Fibroblast of skin of right quadriceps (primary cell): ENCODE measurements at places on chromosomes 1 and 21.

DNA sequence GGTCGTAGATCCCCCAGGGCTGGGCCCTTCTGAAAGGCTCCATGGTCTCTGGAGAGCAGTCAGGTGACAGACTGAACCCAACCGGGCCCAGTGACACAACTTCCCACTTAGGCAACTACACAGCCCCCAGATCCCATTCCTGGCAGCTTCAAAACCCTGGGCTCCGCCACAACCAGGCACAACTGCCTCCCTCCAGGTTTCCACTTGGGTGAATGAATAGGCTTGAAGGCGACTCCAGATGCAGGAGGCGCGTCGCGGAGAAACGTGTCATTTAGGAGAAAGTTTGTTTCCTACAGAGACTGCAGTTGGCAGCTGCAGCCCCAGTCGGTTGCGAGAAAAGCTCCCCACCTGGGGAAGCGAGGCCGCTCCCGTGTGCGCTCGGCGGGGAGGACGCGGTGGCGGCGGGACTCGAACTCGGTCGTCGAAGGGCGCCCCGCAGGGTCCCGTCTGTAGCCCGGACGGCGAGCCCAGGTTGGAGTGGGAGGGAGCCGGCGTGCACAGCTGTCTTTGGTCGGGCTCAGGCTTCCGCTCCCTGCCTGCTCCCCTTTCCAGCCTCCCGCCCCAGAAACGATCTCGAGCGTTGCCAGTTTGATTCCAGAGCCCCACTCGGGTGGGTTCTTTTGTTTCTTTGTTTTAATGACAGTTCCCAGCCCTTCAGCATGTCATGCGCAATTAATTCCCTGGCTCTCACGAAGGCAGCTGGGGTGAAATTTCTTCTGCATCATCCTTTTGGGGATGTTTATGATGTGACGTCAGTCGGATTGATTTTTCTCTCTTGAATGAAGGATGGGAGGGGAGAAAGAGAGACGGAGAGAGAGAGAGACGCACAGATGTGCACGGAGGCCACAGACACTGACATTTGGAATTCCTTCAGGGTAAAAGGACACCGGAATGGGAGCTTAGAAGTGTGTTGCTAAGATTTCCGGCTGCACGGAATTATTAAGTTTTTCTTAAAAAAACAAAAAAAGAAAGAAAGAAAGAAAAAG, 862 bp upstream of the SGIP1 start:
- DNase-seq = peak; percentile 89

DNA sequence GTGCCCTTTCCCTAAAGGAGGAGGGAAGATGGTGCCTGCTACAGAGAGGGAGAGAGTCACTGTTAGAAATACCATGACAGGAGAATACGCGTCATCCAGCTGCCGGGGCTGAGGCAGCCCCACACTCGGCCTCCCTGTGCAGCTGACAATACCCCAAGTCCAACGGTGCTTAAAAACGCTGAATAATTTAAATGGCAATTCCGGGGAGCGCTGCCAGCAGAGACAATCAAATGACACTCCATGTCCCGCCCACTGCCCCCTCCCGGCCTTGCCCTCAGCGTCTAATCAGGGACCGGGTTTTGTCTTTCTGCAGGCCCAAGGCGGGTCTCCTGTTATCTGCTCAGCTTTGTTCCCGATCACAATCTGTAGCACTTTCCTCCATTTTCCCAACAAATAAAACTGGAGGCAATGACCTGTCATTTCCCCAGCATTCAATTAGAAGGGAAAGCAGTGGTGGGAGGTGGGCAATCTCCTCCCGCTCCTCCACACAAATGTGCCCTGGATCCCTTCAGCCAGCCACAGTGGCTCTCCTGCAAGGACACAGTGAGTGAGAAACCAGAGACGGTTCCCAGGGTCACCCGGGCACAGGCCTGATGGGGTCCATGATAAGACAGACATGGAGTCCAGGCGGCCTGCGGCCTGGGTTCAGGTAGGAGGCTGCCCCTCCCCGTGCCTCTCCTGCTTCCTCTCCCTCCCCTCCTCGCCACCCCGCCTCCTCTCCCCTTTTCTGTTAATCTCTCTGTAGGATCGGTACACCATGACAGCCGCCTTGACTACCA, 42.7 kb upstream of the AJAP1 start:
- no peak for DNase-seq

- DNase-seq = no peak
Observed at GRCh38 chr1:64887689-64888217, 78.6 kb downstream of the JAK1 start.

DNA sequence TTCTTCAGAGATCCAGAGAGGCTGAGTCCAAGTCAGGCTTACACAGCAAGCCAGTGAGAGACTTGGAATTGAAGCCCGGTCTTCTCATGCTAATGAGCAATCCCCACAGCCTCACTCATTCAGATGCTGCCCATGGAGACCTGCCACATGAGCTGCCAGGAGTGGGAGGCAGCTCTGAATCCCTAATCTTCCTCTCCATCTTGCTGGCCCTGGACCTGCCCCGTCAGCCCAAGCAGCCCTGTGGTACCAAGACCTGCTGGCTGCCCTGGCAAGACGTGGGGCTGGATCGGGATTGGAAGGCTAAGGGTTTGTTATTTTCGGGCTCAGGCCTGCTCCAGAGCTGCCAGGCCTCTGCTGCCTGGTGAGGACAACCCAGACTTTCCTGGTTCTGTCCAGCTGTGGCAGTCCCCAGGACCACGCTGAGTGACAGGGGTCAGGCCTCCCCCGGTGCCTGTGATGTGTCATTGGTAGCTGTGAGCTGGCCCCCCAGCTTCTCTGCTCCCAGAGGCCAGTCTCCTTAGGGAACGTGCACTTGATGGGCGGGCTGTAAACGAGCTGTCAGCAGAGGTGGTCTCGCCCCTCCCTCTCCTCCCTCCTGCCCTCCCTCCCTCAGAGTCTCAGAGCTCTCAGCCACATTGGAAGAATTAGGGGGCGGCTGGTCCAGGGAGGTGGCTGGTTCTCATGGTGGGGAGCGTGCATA, 135.0 kb downstream of the FOXD2 start:
- DNase-seq = no peak

DNA sequence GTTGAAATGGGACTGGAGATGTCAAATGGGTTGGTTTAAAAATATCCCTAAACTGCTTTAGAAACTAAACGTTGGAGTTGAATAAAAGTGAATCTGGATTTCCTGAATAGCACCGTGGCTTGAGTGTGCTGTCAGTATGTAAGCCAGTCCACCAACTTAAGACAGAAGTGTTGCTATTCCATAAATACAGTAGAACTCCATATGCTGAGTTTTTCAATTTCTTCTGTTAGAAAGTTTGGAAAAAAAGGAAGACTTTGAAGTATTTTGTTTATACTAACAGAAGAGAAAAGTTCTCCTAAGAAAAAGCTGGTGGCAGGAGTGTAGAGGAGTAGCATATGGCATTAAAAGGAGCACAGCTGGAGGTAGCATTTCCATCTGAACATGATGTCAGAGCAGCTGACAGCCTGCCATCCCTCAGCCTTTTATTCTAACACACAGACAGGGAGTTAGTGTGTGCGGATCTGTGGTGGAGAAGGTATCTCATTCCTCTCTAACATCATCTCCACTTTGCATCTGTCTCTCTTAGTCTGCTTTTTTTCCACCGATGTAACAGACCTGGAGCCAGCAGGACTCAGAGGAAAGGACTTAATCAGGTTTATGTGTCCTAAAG, at the start of gene ZBTB18:
ZBTB18 (plus strand) TSS at position 449 of the 610 bp plus-strand sequence; CDS start at position 598, 149 bp downstream.
- DNase-seq = peak; percentile 77

DNA sequence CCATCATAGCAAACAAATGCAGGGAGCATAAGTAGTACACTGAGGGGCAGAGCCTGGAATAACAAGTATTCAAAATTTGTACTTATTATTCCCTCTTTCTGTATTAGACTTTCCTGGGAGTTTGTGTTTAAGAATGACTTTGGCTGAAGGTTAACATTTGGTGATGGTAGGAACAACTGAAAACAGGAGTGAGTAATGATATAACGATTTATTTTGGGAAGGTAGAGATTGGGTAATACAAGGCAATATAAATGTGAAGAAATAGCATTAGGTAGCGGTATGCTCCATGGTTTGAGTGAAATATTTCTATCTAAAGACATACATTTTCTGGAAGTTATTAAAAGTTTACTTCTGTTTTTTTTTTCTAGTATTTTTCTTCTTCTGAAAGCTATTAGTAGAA, 18.5 kb upstream of the C1orf21 start:
- no peak for DNase-seq

DNA sequence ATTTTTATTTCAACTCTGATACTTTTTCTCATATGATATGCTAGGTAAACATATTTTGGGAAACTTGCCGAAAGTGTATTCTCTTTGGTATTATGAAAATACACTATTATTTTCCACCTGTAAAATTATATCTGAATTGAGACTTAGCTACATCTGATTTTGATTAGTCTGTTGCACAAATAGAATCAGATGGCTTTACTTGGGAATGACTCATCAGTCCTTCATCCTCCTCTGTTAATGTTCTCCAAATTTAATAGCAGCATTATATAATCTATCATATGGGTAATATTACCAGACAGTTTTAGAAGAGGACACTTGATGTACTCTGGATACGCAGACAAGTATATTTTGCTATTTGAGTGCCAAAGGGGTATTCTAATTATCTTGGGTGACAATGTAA, 245.3 kb downstream of the CTH start:
- peak; percentile 19 for DNase-seq

- DNase-seq = no peak
Observed at GRCh38 chr1:245875581-245876261, 631.4 kb downstream of the SMYD3 start.

- no peak for DNase-seq
Observed at GRCh38 chr1:59653968-59654367, 160.8 kb upstream of the HOOK1 start.

DNA sequence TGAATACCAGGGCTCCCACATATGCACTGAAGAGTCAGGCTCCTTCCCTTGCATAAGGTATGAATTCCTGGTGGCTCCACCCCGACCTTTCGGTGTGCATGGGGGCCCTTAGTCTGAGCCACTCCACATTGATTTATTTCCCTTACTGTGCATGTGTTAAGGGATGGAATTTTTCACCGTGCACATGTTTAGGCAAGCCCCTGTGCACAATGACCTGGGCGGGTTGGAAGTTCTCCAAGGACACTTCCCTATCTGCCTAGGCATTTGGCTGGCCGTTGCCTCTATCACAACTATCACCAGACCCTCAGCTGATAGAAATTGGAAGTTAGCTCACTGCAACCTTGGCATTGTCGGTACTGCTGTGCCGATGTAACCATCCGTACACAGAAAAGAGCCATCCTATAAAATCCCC, 9.7 kb downstream of the S100A6 start:
- no peak for DNase-seq

- peak; percentile 25 for DNase-seq
Observed at GRCh38 chr1:50704126-50704525, 255.9 kb downstream of the FAF1 start.

DNA sequence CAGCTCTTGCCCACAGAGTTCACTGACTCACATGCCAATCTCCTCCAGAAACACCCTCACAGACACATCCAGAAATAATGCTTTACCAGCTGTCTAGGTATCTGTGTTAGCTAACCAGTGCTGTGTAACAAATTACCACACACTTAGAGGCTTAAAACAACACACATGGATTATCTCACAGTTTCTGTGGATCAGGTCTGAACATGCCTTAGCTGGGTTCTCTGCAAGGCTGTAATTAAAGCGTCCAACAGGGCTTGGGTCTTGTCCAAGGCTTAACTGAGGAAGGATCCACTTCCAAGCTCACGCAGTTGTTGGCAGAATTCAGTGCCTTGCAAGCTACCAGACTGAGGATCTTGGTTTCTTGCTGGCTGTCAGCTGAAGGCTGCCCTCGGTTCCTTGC, 92.5 kb upstream of the RGS4 start:
- DNase-seq = no peak

DNA sequence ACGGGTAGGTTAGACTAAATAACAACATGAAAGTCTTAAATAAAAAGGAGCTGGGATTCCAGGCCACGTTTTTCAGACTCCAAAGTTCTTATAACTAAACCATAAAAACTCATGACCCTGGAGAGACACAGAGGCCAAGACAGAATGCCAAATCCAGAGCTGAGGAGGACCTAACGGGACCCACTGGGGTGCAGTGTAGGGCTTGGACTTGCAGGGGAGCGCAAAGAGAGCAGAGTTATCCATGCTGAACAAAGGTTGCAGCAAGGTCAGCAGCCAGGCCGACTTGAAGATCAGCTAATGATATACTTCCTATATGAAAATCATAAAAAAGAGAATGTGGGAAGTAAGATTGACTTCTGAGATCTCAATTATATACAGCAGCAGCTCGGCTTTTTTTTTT, 237.1 kb downstream of the TM2D1 start:
- DNase-seq = no peak

DNA sequence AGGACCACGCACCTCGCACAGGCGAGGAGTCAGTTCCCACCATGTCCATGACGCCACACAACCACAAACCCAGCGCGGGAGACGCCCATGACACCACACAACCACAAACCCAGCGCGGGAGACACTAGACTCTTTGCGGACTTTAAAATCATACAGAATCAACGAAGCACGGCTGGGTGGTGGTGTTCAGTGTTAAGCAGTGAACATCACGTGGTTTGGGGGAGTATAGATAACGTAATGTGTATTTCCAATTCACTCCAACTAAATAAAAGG, 19.2 kb downstream of the PTTG1IP start:
- DNase-seq = no peak

DNA sequence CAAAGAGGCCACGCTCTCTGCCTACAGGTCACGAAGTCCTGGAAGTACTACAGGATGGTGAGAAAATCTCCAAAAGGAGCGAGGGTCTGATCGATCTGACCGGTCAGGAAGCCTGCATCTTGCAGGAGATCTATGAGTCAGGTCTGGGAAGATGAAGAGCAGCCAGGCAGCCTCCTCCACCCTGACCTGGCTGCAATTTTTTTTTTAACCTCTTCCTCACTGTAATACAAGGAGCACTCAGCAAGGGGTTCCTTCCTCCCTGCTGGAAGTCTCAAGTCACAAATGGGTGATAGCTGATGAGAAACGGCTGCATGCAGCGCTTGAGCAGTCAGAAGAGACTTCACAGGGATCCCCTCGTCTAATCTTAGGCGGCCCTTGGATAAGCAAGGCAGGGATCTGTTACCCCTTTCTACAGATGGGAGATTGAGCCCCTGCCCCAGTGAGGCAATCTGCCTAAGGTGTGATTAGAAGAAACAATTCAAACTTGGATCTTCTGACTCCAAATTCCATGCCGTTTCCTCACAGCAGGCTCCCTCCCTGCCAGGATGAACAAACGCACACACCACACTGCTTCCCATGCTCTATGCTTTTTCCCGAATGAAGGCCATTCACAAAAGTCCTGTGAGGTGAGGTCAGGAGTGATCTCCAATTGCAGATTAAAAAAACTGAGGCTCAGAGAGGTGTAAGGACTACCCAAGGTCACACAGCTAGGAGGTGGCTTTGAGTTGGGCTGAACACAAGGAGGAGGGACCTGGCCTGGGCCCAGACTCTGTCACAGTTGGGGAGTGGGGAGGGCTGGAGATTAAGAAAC, 48.3 kb downstream of the ECE1 start:
- DNase-seq = no peak

DNA sequence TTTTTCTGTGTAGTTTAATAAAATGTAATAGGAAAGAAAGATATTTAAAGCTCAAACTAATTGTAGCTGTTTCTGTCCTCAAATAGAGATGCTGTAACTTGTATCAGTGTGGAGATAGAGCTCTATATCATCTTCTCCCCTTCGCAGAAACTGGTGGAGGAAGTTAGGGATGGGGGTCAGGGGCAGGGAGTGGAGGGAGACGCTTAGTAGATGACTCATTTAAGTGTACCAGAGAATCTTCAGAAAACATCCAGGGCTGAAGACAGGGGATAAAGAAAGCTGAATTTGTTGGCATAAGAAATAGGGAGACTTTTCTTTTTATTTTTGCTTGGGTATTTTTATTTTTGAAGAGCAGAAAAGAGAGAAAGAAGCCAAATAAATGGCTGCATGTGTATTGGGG, 282.6 kb upstream of the DPYD start:
- peak; percentile 73 for DNase-seq

GRCh38 chr1:226650236-226650841, 88.7 kb downstream of the ITPKB start:
- no peak for DNase-seq

GRCh38 chr1:161420763-161421455, 53.2 kb upstream of the CFAP126 start:
- DNase-seq = no peak
